ENCODE measurements at places on chromosomes 4 and X.

GRCh38 chr4:60201052-60201673, 999.0 kb upstream of the ADGRL3 start:
- DNase-seq: no peak

- no peak for DNase-seq
Observed at GRCh38 chr4:41655177-41655576, 93.3 kb downstream of the PHOX2B start.

DNA sequence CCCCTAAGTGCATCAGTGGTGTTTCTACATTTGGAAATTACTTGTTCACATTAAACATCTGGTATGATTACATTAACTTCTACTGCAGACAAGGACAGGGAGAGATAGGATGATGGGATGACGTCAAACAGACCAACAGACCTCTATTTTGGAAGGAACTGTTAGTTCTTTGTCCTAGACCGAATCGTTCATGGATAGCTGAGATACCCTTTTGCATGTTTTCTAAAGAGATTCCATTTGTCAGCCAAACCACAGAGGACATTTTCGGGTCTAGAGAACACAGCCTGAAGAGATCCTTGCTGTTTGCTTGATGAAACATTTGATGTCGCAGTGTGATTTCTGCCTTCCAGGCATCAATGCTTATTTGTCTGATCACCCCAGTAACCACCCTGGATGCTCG, 27.7 kb downstream of the CHST7 start:
- DNase-seq: no peak

GRCh38 chrX:9464435-9465371, at the start of gene TBL1X:
Gene TBL1X (plus strand): TSS chrX:9465058. CDS start chrX:9653587, 188,529 bp downstream.
- no peak for DNase-seq

- DNase-seq: no peak
Observed at GRCh38 chr4:36651253-36651652, 369.8 kb downstream of the DTHD1 start.

- no peak for DNase-seq
Observed at GRCh38 chrX:40013266-40014195, 84.2 kb downstream of the BCOR start.

DNA sequence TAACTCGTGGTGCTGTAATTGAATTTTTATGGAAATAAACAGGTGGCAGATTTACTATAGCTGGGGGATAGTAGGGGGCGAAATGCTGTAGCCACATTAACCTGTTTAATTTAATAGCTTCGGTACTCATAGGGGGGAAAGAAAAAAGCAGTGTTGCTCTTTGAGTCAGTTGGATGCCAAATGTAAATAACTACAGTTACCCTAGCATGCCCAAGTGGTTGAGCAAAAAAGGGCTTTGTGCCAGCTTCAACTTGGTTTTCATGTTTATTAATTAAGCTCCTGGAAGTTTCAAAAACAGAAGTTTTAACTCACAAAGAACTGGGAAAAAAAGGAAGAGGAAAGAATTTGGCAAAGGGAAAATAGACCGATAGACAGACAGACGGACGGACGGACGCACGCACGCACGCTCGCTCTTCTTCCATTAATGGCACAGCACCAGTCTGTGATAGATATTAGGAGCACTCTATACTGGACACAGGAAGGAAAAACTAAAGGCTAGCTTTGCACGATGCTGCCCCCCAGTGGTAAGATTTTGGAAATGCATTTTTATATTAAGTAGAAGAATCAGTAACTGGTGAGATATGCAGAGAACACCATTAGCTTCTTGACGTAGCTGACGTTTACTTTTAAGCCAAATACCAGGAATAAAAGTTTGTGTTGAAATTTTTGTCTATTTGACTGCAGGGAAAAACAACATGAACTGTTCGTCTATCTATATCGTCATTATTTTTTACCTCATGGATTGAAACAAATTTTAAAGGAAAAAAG, 151.8 kb downstream of the SLC7A11 start:
- no peak for DNase-seq

Data from stimulated activated CD8-positive, alpha-beta memory T cell treated with anti-CD3 and anti-CD28 coated beads, Interleukin-2, amount 100 ng/mL, for 1 hour (primary cell).